Esophagus squamous epithelium (tissue), 5 donors: ENCODE measurements at places on chromosomes 13 and 19. TPM values are rescaled to one million over a fixed set of nuclear protein-coding genes. Genes with fewer than 3 reads are reported as not detected.

SYT5 gene
- 0.22 TPM for total RNA-seq

FAM216B gene
- not detected for total RNA-seq

PRODH2 gene
- not detected for total RNA-seq

CYSLTR2 gene
- 0.94 TPM for total RNA-seq

ZNF66 gene
- 2.8 TPM for total RNA-seq

CYP4F2 gene
- total RNA-seq: not detected

URAD gene
- not detected for total RNA-seq

F10 gene
- total RNA-seq: 2.4 TPM

B3GLCT gene
- total RNA-seq: 9.2 TPM

KRTDAP gene
- 4.6 TPM for total RNA-seq

LRG1 gene
- total RNA-seq: 19.7 TPM

GRCh38 chr13:80530191-80530590 is 189.3 kb upstream of the SPRY2 start:
- DNase-seq: no peak

GRCh38 chr19:2497186-2497585 is 21.3 kb downstream of the GADD45B start:
- DNase-seq: no peak

DNA sequence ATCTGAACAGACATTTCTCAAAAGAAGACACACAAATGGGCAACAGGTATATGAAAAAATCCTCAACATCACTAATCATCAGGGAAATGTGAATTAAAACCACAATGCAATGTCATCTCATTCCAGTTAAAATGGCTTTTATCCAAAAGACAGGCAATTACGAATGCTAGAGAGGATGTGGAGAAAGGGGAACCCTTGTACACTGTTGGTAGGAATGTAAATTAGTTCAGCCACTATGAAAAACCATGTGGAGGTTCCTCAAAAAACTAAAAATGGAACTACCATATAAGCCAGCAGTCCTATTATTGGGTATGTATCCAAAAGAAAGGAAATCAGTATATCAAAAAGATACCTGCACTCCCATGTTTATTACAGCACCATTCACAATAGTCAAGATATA is 24.7 kb upstream of the ZC3H13 start:
- DNase-seq: no peak

GRCh38 chr13:107144432-107144831 is 576.5 kb upstream of the ARGLU1 start:
- DNase-seq: no peak

GRCh38 chr13:40613192-40613818 is 53.1 kb downstream of the FOXO1 start:
- no peak for DNase-seq

DNA sequence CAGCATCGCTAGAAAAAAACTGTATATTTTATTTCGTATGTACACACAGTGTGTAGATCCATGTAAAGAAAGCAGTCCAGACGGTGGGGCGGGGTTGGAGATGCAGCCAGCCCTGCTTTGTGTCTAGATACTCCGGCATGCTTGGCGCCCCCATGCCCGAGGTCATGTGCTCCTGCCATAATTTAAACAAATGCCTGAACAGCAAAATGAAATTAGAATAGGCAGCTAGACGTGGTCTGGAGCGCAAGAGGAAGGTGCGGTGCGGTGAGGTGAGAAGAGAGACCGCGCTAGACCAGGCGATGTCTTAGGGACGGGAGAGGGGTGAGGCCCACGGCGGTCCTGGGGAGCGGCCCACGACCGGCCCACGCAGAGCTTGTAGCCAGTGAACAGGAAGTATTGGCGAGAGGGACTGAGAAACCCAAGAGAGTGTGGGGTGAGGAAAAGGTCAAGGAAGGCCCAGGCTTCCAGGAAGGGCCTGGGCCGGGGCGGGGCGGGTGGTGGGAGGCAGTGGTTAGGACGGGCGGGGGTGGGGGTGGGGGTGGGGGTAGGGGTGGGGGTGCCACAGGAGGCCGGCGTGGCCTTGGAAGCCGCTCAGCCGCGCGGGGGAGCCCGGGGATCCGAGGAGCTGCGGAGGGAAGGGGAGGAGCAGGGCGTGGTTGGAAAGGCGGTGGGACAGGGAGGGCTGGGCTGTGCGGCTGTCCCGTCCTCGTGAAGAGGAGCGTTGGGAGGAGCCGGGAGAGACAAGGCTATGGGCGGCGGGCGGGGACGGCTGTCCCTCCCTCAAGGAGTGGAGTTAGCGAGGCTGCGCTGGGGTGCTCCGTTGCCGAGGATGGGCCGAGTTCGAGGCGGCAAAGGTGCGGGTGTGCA is 254.7 kb upstream of the SGCG start:
- DNase-seq: no peak

- DNase-seq: no peak
Measured at GRCh38 chr19:1000095-1000494, at the start of gene GRIN3B. TSS of gene GRIN3B (plus strand) at chr19:1000419. CDS start at chr19:1000438, 19 bp downstream.

DNA sequence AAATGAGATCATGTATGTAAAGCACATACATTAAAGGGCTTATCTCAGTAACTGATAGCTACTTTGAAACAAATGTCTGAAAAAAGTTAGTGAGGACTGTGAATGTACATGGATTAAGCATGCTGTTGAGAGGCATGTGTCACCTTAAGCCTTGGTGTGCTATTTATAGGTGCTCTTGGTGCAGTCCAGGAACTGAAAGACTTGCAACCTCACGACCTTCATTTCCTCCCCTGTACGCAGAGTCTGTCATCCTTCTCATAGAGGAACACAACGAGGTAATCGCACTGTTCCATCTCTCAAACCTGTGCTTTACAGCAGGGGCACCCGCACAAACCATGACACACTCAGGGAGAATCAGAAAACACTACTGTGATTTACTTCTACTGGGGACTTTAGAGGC is 65.6 kb downstream of the UFM1 start:
- no peak for DNase-seq

- DNase-seq: no peak
Measured at GRCh38 chr19:21587549-21587948, 82.1 kb downstream of the ZNF429 start.

DNA sequence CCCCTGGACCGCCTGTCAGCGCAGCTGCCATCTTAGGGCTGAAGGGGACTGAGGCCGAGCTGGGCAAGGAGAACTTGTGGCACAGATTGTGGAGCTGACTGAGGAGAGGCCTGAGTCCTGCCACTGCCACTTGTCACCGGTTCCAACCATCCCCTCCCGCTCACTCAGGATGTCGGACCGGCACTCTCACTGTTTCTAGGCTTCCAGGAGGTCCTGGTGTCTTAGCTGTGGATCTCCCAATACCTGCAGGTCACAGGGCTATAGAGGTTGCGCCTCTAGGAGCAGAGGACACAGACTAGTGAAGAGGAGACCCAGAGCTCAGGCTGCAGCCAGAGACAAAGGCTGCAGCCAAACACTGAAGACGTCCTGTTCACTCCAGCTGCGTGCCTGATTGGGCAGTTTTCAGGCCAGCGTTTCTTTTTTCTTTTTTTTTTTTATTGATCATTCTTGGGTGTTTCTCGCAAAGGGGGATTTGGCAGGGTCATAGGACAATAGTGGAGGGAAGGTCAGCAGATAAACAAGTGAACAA is 15.3 kb upstream of the ZNF486 start:
- DNase-seq: no peak

- DNase-seq: no peak
Measured at GRCh38 chr19:58401840-58402421, 6.5 kb downstream of the RNF225 start.

DNA sequence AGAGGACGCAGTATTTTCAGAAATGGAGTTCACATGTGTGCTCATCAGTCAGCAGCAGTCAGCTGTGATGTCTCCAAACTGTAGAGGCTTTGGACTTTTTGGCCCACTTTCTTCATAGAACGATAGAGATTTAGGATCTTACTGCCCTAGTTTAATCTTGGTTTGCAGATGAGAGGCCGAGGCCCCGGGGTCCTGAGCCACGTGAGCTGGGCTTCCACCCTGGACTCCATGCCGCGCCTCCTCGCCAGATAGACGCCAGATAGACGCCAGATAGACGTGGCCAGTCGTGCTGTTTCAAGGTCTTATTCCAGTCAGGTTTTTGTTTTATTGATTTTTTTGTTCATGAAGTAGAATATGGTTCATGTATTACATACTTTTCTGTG is 11.7 kb upstream of the MCF2L start:
- no peak for DNase-seq

DNA sequence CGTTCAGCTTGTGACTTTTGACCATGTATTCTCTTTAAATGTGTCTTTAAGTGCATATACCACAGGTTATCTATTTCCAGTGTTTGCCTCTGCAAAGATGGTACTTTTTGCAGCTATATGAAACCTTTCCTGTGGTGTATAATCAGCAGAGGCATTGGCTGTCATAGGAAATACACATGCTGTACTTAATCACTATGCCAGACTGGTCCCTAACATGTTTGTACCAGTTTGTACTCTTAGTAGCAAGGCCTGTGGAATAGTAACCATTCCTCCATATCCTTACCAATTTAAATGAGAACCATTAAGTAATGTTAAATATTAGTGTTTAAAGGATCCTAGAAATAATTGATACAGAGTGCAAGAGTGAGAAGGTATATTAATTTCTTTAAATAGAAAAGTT is 69.8 kb downstream of the CDK8 start:
- no peak for DNase-seq

- no peak for DNase-seq
Measured at GRCh38 chr13:102323012-102323411, 78.8 kb downstream of the FGF14 start.

DNA sequence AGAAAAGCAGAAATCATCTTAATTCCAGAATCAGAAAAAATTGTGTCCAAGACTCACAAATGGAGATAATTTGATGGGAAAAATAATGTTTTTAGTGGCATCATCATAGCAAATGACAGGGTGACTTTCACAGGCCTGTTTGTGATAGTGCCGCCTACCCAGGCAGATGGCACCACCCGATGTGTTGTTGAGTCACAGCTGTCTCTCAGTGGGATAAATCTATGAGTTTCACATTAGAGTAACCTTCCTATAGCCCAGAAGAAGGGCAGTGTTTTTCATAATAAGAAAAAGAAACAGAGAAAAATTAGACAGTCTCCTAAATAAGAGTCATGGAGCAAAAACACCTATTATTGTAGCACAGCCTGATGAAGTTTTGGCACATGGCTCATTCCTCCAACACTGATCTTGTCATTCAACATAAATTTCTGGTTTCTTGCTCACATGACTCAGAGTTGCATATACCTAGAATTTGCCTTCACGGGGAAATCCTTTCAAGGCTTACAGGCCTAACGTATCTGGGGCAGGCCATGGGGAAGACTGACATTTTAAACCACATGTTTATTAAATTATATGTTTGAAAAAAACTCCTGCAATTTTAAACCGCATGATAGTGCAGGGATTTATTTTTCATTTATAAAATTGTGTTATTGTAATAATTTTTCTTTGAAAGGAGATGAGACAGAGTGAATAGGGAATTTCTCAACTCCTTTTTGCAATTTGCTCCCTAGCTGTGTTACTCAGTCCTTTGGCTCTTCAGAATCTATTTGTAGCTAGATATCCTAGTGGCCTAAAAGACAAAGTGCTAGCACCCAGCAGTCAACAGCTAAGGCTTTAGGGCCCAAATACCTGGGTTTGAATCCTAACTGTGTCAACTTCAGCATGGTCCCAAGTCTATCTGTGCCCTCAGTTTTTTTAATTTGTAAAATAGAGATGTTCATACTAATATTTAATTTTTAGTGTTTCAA is 393.7 kb downstream of the NDFIP2 start:
- DNase-seq: no peak

- no peak for DNase-seq
Measured at GRCh38 chr13:67292886-67293285, 62.8 kb upstream of the PCDH9 start.

DNA sequence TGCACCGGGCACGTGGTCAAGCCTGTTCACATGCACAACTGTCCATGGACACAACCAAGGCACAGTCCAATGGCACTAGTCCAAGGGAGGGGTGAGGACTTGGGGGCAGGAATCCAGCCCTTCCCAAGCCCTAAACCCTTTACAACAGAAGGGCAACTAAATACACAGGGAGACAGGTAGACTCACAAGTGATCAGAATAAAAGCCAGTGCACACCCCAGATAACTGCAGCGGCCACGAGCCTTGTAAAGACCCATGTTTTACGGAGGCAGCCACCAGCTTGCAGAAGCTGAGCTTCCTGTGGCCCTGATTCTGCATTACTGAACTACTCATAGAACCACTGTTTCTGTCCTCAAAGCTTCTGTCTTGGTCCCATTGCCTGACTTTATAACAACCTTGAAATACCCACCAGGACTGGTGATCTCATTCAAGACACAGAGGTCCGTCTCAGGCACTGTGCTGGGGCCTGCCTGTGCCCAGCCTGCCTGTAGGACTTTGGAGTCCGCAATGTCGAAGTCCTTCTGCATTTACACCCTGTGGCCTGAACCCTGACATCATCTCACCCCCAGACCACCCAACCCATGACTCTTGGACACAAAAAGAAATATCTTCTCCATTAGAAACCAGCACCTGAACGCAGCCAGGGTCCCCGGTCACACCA is 181.2 kb downstream of the COL4A1 start:
- DNase-seq: no peak

DNA sequence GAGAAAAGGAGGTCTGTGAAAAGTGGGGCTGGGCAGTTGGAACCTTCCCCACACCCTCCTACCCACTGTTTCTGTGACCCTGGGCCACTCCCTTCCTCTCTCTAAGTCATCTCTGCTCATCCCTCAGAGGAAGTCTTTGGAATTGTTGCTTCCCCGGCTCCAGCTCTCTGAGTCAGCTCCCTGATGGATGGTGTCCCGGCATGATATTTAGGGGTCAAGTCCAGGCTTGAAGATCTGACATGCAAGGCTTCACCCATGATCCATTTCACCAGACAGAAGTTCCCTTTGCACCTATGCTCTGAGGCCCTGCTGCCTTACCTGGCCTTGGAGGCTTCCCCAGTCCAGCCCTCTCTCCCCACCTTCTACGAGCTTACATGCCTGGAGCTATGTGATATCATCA is 13.3 kb downstream of the EXOC3L2 start:
- DNase-seq: no peak

- DNase-seq: no peak
Measured at GRCh38 chr13:108993346-108993745, 363.9 kb downstream of the MYO16 start.

- no peak for DNase-seq
Measured at GRCh38 chr13:45918597-45918996, 67.0 kb upstream of the SIAH3 start.

GRCh38 chr13:63288576-63288975 is 1872.9 kb upstream of the PCDH20 start:
- DNase-seq: no peak

DNA sequence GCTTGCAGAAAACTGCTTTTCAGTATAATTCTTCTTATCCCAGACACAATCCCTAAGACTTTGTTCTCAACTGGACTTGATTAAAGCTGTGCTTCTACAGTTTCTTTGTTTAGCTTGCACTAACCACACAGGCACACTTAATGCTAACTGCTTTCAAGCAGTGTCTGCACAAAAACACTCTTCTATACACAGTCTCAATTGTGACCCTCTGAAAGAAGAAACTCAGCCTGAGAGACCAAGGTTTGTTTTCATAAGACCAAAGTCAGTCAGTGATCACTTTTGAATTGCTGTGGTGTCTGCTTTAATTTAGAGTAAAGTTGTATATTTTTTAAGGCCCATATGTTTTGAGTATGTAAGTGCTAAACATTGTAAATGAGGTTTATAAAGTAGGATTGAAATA is 431.2 kb downstream of the KCTD12 start:
- DNase-seq: no peak
